ENCODE measurements at places on chromosomes 1 and 21. TPM values are rescaled to one million over a fixed set of nuclear protein-coding genes. Genes with fewer than 3 reads are reported as not detected.
A peak's percentile ranks its signal among the peaks of the same experiment; 100 is the strongest.

DNA sequence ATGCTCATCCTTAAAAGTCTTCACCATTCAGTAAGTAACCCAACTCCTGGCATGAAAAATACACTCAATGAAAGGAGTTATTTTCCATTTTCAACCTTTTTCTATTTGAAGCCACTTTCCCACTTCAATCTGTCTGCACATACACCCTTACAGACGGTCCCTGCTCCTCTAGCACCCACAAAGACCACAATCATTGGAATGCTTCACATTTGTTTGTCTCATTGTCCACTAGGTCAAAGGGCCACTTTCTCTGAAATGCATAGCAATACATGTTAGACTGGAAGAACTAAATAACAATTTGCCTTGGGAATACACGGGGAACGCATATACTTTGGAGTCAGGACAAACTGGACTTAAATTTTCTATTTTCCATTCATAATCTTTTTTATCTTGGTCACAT, 487.1 kb upstream of the C1orf87 start:
- H3K4me3 ChIP-seq: no peak overlapping the region
- H3K27me3 ChIP-seq: no peaks in the 10 kb centered on the region
- DNase-seq: no peak
- no peak overlapping the region for H3K27ac ChIP-seq

DNA sequence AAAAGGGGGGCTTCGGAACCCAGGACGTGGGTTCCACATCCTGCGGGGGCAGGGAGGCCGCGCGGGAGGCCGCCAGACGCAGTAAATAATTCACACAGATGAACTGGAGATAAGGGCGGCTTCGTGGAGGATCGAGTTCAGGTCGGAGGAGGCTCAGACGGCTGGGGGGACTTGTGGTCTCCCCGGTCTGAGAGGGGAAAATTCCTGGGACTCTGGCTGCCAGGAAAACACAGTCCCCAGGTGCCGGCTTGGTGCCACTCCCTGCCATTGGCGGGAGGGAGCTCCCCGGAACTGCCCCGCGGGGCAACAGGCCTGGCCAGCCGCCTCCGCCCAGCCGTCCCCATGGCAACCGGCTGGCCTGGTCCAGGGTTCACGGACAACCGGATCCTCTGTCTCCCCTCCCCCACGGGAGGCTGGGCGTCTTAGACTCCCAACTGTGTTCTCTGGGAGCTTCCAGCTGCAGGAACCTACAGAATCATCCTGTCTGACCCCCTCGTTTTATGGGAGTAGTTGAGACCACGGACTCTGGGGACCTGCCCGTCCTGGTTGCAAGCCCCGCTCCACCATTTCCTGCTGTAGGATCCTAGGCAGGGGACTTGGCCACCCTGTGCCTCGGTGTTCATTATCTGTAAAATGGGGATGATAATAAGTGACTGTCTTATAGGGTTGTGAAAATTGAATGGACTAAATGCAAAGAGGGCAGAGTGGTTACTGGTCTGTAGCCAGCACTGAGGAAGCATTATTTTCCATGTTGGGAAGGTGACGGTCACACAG, 9.6 kb downstream of the CAMK2N1 start:
- H3K4me1 ChIP-seq: no peaks in the 10 kb centered on the region
- H3K4me3 ChIP-seq: no peak overlapping the region
- no peaks in the 10 kb centered on the region for H3K36me3 ChIP-seq
- H3K27ac ChIP-seq: no peak overlapping the region
- H3K27me3 ChIP-seq: no peaks in the 10 kb centered on the region
- DNase-seq: no peak

DNA sequence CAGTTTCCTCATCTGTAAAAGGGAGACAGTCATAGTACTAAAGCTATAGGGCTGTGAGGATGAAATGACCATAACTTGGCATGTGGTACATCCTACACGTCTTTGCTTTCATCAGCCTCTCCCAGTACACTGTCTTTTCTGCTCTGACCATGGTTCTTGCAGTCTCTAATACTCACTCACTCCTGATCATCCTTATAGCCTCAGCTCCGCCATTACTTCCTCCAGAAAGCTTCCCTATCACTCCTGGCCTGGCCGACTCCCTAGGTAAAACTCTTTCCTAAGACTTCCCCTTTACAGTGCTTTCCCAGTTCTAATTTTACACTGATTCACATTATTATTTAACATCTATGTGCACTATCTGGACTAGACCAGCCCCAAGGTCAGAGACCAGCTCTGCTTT, 5.0 kb upstream of the MRPL24 start:
- peaks cover 9% of the 10 kb centered on the region for H3K36me3 ChIP-seq
- no peaks in the 10 kb centered on the region for H3K4me1 ChIP-seq
- no peak overlapping the region for H3K4me3 ChIP-seq
- peak overlapping the region; percentile 70 for H3K27ac ChIP-seq
- no peak for DNase-seq

- no peaks in the 10 kb centered on the region for H3K27me3 ChIP-seq
- no peak overlapping the region for H3K4me3 ChIP-seq
- H3K27ac ChIP-seq: peak overlapping the region; percentile 25
- H3K4me1 ChIP-seq: no peaks in the 10 kb centered on the region
Measured at GRCh38 chr1:17669866-17670451, 85.2 kb upstream of the ACTL8 start.

Gene MTARC1
- 9.9 TPM for total RNA-seq

Gene HIVEP3
- 6.3 TPM for total RNA-seq

Data from aorta (tissue), 5 donors.